ENCODE measurements at places on chromosomes 3 and 15.

- no peak for DNase-seq
These were observed 61.0 kb upstream of the ST3GAL6 start for GRCh38 chr3:98702166-98702565.

GRCh38 chr15:26864664-26865191 is 2.1 kb upstream of the GABRA5 start:
- DNase-seq = no peak

GRCh38 chr15:90610190-90610589 is 80.5 kb downstream of the CRTC3 start:
- DNase-seq = no peak

DNA sequence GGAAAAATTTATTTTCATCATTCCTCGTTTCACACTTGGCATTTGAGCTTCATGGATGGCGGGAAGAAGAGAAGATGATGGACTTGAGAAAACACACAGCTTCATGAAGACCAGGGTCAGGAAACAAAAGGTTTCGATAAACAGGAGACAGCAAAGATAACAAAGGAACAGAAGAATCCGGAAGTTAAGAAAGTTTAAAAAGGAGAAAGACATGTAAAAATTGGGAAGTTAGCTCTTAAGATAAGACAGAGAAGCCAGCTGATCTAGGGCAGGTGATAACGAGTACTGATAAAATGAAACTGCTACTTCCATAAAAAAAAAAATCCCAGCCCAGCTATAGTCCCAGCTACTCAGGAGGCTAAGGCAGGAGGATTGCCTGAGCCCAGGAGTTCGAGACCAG is 23.9 kb downstream of the IL5RA start:
- no peak for DNase-seq

DNA sequence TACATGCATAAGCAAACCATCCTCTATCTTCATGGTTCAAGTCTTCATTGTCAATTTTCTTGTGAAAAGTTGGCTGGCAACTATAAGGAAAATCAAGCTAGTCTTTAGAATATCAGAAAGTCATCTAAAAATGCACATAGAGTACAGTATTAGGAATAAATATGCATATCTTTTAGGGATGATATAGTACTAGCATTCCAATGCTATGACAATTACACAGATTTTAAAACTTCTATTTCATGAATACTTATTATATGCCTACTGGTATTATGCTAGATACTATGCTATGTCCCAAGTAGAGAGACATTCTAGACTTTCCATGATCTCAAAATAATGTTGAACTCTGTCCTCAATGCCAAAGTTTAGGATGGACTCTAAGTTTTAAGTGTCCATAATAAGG is 81.3 kb upstream of the NAALADL2 start:
- no peak for DNase-seq

DNA sequence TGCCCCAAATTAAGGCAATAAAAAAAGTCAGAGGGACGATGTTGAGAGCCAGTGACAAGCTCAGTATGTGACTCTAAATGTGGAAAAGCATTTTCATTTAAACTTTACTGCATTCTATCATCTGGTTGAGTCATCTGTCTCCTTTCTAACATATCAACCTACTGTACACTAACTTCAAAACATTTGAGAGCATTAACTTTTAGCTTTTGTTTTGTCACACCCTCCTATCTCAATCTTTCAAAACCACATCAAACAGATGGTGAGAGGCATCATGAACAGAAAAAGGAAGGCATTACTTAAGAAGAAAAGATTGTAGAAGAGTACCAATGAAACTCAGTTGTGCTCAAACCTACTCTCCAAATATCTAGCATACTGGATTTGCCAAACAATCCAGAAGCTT is 4.8 kb downstream of the LRRC58 start:
- DNase-seq = no peak

GRCh38 chr3:100697172-100697571 is 12.1 kb upstream of the TFG start:
- DNase-seq = no peak

GRCh38 chr15:81923561-81924350 is 122.1 kb downstream of the MEX3B start:
- no peak for DNase-seq

DNA sequence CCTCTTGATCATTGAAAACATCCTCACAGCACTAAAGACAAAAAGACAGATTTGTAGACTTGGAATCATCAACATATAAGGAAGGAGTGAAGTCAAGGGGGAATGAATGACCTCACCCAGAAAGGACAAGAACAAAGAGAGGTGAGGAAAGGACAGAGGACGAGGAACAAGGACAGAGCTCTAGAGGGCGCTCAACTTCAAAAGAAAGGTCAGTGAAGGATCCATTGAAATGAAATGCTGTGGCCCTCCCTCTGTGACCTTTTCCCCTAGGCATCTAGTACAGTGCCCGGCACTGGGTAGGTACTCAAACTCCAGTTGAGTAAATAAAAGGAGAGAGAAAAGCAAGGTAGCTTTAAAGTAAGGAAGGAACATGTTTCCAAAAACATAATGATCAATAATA is 2.6 kb downstream of the ATP8B4 start:
- DNase-seq = peak; percentile 49

GRCh38 chr3:27963519-27963918 is 241.4 kb upstream of the EOMES start:
- DNase-seq = peak; percentile 45

DNA sequence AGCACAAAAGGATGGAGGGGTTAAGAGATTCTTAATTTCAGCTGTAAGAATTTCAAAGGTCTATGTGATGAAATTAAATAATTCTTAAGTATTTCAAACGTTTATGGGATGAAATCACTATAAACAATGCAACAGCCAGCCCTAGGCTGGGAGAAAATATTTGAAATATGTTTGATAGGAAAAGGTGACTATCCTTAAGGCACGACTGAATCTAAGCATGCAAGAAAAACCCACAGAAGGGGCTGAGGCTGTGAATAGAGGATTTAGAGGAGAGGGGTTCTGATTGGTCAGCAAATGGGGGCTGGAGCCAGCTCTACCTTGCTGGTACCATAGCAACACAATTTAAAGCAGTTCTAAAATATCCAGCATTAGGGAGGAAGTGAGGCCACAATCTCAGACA is 220.8 kb upstream of the ATP10A start:
- no peak for DNase-seq

GRCh38 chr3:117719316-117719926 is 1009.8 kb downstream of the TUSC7 start:
- no peak for DNase-seq

DNA sequence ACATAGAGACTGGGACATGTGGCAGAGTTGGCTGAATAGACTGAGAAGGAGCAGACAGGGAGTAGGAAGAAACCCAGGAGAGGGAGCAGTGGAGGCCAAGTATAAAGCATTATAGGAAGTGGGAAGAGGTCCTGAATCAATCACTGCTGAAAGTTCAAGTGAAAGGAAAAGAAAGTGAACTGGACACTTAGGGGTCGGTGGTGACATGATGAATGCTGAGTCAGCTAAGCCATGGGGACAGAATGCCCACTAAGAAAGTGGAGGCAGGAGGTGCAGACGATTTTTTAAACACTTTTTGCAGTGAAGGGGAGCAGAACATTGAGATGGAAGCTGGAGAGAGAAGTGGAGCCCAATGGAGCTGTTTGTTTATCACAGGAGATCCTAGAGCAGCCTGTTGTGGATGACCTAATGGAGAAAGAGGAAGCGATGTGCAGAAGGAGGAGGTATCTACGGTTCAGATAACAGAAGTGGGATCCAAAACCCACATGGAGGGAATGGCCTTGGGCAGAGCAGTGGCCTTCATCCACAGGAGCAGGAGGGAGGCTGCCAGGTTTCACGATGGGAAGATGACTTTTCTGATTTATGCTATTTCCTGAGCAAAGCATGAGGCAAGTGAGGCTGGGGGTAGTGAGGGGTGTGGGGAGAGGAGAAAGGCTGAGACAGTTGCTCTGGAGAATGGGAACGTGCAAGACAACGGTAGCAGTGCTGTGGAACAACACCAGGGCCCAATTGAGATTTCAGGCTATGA is 208.2 kb downstream of the RPLP1 start:
- DNase-seq = no peak

DNA sequence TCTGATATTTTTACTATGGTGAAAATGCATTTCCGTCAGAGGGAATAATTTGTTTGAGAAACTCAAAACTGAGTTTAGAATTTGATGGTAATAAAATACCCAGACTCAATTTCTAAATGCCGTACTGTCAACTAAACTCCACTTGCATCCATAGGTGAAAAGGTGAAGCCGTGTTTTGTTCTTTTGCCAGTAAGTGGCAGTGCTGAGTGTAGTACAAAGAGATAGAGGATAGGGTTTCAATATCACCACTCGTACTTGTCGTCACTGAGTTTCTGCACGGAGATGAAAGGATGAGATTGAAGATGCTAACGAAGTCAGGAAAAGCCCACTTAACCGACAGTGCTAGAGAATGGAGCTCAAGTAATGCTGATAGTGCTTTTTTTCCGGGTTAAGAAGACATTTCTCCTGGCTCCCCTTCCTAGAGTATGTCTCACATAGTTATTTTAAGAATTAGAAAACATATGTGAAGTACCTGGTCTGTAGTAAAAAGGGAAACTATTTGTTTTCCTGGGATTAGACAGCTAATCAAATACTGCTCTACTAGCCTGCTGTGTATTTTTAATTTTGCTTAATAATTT is 345.1 kb downstream of the IL5RA start:
- no peak for DNase-seq

DNA sequence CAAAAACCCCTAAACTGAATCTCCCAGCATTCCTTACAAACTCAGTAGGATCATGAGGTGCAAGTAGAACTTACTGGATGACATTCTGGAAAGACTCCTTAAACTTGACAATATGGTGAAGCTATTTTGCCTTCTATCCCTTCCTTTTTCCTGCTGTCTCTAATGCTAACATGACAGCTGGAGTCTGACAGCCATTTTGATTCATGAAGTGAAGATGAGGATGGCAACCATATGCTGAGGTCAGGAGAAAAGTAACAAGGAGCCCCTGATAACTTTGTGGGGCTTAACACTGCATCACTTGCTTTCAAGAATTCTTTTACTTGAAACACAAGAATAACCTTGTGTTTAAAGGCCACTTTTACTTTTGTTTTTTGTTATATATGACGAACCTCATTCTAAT is 15.0 kb upstream of the NEK10 start:
- no peak for DNase-seq

Measured in stimulated activated CD8-positive, alpha-beta memory T cell treated with anti-CD3 and anti-CD28 coated beads, Interleukin-4, amount 100 ng/mL, for 48 hours (primary cell).